Right lung (tissue), 10 donors: ENCODE measurements at places on chromosomes 6 and 20. TPM values are rescaled to one million over a fixed set of nuclear protein-coding genes. Genes with fewer than 3 reads are reported as not detected.

DNA sequence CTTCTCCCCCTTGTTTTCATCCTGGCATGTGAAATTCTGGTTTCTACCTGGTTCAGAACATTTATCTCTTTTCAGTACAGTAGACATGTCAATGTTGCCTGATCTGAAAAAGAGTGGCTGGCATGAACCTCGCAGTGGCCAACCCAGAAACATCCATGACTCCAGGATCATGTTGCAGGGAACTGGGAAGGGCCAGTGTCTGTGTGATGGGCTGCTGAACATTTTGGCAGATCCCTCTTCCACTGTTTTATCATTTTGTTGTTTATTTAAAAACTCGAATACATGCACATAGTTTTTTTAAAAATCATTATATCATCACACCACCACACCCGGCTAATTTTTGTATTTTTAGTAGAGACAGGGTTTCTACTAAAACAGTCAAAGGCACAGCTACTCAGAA lies 19.0 kb downstream of the WFDC3 start:
- DNase-seq: no peak

DNA sequence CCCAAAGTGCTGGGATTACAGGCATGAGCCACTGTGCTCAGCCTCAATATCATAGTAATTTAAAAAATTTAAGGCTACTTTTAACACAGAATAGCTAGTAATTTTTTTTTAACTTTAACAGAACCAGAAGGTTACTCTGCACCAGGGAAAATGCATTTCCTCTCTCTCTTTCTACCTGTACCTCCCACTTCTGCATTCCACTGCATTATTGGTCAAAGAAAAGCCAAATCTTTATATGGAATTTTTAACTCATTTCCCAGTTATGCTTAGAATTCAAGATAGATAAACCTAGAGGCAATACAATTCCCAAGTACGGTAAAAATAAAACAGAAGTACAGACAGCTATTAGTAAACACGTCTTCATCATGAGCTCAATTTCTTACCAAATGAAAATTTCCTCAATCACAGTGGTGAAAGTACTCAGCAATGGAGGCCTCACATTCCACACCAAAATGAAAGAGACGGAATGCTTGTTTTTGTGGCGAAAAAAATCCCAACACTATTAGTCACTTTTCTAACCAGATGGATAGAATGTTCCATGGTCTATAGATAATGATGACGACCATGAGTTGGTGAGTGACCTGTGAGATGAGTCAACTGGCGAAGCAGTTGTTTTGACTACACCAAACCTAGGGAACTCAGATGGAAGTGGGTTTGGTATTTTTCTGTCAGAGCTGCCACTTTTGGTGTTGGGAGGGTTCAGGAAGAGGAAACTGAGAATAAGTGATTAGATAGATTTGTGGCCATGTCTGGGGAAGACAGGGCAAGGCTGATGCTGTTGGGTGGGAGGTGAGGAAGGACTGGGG lies 104.7 kb upstream of the SGK1 start:
- DNase-seq: no peak

DNA sequence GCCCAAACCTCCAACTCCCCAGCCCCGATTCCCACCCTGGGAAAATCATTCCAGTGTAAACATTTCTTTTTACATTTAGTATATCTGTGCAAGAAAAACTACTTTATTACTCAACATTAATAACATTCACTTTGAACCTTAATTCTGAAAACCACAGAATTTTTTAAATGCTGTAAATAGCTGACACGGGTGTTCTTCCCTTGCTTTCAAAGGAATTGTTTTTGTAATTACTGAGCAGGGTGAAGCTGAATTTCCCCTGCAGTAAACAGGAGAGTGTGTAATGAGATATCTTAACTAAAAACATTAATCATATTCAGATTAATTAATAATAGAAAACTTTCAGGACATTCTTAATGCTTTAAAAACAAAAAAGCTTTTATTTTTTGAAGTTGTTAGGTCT lies 99.3 kb upstream of the CITED2 start:
- no peak for DNase-seq

The SS18L1 gene
- polyA plus RNA-seq: 19.2 TPM

DNA sequence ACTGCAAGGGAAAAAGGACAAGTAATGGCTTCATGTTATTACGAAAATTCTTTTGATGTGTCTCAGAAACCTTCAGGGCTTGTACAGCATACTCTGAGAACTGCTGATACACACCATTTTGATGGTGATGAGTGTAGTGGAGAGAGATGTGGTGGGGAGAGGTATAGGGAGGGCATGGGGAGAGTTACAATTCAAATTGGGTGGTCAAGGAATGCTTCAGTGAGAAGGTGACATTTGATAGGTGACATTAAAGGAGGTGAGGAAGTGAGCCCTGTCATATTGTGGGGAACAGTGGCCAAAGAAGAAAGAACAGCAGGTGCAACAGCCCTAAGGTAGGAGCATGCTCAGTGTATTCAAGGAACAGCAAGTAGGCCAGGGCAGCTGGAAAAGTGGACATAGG lies 318.9 kb downstream of the CLIC5 start:
- no peak for DNase-seq

DNA sequence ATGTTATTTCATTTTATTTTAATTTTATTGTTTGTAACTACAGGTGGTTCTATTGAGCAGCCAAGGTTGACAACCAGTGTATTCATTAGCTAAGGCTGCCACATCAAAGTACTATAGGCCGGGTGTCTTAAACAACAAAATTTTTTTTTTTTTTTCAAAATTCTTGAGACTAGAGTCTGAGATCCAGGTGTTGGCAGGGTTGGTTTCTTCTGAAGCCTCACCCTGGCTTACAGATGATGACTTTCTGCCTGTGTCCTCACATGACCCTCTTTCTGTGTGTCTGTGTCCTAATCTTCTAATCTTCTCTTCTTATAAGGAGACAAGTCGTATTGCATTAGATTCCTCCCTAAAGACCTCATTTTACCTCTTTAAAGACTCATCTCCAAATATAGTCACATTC lies 208.4 kb downstream of the MANEA start:
- no peak for DNase-seq

DNA sequence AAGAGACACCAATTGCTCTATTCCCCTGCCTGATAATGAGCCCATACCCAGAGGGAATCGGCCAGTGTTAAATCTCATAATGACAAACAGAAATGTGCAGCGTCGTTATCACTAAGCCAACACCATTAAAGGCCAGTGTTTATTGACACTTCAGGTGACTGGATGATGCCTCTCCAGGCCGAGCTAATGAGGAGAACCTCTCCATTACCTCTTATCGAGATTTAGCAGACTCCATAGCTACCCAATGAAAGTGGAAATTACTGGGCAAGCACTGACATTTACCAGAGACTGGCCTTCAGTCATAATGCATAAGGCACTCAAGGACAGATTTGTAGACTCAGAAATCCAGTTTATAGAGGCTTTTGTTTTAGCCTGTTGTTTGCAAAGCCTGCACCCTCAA lies 669.5 kb downstream of the MAFB start:
- DNase-seq: no peak

GRCh38 chr6:88208726-88209125 lies 42.6 kb upstream of the CNR1 start:
- no peak for DNase-seq

- DNase-seq: no peak
These were observed 208.1 kb upstream of the AGPAT4 start for GRCh38 chr6:161481786-161482516.

DNA sequence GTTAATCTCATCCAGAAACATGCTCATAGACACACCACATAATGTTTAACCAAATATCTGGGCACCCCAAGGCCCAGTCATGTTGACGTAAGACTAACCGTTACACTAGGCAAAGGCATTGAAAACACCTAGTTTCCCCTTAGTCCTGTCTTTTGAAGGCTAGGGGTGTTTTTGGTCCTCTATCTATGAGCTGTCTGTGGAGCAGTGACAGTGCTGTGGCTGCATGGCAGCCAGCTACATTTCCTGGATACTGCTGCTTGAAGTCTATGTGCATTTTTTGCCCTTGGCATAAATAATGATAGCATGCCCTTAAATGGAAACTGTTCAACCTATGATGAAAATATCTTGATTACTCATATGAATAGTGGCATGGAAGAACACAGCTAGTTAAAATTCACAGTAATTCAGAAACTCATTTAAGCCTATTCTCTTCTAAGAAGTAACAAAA lies 18.6 kb downstream of the FARS2 start:
- no peak for DNase-seq

DNA sequence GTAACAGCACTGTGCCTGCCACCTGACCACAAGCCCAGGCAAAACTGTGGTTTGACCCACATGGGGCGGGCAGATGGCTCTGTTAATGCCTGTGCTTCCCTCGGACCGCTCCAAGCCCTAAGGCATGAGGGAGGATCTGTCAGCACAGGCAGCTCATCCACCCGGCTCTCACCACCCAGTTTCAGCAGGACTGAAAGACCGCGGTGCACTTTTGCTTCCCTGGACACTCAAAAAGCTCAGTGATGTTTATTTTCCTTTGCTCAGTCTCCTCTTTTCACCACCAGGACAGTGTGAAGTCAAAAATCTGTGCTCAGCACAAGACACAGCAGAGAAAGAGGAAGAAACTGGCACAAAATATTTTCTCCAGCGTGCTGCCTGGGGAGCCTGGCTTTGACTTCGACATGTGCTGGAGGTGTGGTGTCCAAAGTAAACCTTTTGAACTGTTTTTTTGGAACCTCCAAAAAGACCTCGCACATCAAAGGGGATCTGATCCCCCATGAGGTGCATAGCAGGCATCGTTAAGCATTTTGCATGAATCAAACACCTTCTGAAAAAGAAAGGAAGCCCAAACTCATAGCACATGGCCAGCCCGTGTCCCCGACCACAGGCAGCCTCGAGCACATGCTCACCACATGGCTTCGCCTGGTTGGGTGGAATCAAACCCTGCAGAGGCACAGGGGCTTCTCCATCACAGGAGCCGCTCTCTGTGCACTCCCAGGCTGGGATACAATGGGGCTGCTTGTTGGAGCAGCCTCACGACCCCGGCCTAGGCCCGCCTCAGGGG lies 441.7 kb upstream of the JARID2 start:
- DNase-seq: no peak

DNA sequence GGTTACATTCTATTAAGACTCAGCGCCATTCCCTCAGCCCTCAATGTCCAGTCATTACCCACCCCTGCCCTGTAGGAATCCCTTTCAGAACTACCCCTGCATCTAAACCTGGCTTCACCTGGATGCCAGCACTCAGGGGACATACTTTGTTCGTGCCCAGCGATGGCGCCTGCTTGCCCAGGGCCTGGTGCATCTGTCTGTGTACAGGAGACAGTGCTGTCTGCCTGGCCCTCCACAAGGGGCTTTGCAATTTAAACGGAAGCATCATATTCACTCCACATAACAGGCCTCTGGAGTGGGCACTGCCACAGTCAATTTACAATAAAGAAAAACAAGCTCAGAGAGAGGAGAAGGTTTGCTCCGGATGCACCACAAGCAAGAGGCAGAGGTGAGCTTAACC lies 4.6 kb downstream of the RSPO4 start:
- DNase-seq: no peak

DNA sequence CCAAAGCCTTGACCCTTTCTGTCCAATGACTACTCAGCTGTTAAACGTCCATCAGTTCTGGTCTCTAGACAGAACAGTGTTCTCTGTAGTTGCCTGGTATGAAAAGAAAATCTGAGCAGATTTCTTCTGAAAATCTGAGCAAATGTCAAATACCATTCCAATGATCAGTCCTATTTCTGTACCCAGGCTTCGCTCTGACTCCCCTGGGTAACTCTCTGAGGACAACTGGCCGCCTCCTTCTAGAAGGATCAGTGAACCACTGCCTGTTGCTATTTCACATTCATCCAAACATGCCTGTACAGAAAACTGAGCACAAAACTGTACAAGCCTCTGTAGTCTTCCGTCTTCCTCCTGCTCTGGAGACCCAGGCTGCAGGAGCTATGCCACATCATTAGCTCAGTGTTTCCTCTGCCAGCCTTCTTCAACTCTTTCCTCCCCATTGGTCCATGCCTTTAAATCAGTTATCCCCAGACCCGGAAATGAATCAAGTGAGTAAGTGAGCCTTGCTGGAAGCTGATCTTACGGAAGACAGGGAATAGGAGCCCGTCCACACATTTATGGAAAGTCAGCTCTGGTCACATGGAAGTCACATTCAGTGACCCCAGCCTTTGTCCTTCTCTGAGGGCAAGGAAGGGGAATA lies 63.3 kb downstream of the DAAM2 start:
- no peak for DNase-seq

- DNase-seq: no peak
These were observed 58.4 kb downstream of the PDE7B start for GRCh38 chr6:135909737-135910387.

- DNase-seq: no peak
These were observed 68.3 kb downstream of the ADTRP start for GRCh38 chr6:11710311-11710761.

- no peak for DNase-seq
These were observed 140.8 kb downstream of the ZFAND3 start for GRCh38 chr6:37960139-37960935.

- DNase-seq: no peak
These were observed 50.6 kb downstream of the CCDC170 start for GRCh38 chr6:151544453-151544852.
